M059J (cell line): ENCODE measurements at places on chromosomes 1 and 21.
A peak's percentile ranks its signal among the peaks of the same experiment; 100 is the strongest.

GRCh38 chr1:68087184-68087583, 36.8 kb upstream of the DIRAS3 start:
- DNase-seq = peak; percentile 7

DNA sequence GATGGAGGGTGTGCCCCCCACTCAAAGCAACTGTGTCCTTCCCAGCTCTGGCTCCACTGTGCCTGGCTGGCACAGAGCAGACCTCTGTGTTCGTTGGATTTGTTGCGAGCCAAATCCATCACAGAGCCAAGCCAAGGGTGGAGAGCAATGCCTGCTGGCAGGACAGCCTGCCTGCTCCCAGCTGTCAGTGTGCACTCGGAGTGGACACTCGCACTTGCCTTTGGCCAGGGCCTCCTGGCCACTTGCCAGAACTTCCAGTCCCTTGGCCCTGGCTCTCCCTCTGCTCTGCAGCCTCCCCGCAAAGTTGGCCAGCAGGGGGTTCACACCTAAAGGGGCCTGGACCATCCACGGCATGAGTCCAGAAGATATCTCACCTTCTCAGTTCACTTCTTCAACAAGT, 16.4 kb downstream of the HEYL start:
- DNase-seq = no peak

DNA sequence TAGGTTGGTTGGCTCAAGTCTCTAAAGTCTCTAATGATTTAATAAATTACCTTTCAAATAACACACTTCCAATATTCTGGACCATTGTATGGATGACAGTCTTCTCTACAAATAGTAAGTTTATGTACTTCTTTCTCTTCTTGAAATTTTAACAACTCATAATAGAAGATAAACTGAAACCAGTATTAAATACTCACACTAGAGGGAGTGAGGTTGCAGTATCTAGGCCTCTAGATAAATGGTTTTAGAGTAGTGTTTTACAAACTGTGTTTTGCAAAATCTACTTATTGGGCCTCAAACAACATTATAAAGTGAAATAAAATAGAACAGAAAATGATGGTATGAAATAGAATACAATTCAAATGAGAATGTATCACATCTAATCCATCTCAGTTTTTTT, 479.9 kb upstream of the BRINP3 start:
- no peak for DNase-seq

DNA sequence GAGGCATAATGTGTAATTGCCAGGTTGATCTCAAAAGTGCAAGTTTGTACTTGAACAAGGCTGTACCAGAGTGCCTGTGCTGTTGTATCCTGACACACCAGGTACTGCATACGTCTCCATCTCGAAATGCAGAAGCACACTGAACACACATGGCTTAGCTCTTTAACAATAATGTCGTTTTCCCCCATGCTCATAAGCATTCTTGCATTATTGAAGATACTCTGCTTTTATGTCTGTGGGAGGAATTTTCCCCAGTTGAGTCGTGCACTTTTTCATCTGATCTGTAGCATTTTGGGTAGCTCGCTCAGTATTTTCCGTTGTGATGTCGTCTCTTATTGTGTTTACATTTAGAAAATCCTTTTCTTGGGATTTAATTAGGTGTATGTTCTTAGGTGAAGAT, 98.7 kb downstream of the PCBP3 start:
- no peak for DNase-seq

DNA sequence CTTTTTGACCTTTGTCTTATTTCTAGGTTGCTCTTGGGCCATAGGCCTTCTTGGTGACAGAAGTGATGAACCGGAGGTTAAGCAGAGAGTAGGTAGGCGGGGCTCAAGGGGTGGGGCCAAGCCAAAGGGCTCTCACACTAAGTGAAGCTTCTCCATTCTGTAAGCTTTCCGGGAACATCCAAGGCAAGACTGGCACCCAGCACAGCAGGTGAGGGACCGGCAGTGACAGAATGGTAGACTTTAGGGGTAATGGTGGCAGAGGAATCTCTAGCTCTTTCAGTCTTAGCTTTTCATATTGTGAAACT, at the start of gene TNFAIP8L2:
TSS of gene TNFAIP8L2 (plus strand) at position 135 of the 305 bp plus-strand sequence. CDS start 2,049 bp downstream, outside the sequence.
- no peak for DNase-seq

DNA sequence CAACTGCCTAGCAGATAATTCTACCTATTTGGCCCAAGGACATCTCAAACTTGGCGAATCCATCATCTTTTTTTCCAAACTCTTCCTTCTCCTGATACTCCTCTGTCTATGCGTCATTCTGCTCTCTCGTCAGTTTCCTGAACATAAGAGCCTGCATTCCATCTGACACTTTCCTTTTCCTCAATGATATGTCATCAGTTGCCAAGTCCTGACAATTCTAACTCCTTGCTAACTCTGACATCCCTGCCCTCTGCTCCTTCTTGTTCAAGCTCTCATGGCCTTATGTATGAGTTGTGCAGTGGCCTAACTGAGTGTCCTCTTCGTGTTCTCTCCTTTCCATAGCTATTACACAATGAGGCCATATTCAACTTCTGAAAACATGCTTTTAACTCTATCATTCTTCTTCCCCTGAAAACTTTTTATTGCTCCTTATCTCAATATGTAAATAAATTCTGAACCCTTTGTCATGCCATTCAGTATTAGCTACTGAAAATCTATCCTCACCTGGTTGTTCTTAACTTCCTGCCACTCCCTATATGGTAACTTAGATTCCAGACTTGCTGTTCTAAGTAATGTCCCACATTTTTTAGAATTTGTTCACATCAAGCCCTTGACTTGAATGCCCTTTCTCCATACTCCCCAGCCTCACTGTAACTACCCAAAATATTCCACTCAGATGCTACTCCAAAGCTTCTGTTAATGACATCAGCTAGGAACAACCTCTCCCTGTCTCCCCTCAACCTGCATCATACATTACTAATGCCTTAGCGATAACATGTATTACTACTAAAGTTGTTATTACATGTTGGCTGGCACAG, 11.5 kb downstream of the PALMD start:
- peak; percentile 64 for DNase-seq

DNA sequence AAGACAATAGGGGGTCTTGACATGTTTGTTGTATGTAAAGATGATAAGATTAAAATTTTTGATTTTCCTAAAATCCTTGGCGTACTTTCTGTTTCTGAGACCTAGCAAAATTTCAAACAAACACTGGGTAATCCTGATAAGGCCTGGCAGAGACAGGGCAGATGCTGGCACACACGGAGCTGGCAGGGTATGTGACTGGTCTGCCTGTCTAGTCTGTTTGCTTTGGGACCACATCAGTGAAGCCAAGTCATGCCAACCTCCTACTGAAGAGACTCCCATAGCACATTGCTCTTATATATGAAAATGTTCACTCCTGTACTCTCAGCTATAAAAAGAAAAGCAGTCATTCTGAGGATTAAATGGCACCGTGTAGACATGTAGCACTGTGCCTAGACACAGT, 14.1 kb downstream of the TOR3A start:
- DNase-seq = no peak

DNA sequence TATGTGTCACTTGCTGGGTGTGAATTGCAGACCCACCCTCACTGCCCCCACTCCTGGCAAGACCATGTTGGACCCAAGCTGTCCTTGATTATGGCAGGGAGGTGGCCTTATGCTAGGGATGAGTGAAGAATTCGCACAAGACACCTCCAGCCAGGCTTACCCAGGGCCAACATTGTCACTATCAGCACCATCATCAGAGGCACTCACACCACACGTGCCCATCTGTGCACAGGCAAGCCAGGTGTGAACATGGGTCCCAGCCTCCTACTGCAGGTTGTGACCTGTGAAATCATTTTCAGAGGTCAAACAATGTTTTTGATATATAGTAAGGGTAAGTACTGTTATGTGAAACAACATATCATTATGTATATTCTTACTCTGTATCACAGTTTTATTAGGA, 20.3 kb upstream of the RGS8 start:
- no peak for DNase-seq

DNA sequence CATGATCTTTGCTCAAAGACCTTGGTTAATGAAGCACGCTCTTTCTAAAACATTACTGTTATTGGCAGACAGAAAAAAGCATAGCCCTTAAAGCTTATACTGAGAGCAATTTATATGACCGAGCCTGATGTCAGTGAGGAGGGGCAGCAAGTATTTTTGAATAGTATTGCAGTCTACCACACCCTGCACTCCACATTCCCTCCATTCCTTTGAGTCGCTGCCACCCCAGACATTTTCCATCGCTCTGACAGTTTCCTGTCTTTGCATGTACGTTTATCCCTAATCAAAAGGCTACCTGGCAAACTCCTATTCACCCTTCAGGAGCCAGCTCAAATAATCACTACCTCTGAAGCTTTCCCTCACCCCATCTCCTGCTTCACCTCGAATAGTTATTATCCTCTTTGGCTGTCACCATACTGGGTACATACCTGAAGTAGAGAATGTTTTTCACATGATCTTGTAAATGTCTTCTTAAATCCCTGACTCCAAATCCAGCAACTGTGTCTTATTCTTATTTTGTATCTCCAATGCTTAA, 5.5 kb upstream of the JUN start:
- no peak for DNase-seq

- DNase-seq = peak; percentile 37
These were observed 32.1 kb upstream of the HMGN1 start for GRCh38 chr21:39381009-39381408.

DNA sequence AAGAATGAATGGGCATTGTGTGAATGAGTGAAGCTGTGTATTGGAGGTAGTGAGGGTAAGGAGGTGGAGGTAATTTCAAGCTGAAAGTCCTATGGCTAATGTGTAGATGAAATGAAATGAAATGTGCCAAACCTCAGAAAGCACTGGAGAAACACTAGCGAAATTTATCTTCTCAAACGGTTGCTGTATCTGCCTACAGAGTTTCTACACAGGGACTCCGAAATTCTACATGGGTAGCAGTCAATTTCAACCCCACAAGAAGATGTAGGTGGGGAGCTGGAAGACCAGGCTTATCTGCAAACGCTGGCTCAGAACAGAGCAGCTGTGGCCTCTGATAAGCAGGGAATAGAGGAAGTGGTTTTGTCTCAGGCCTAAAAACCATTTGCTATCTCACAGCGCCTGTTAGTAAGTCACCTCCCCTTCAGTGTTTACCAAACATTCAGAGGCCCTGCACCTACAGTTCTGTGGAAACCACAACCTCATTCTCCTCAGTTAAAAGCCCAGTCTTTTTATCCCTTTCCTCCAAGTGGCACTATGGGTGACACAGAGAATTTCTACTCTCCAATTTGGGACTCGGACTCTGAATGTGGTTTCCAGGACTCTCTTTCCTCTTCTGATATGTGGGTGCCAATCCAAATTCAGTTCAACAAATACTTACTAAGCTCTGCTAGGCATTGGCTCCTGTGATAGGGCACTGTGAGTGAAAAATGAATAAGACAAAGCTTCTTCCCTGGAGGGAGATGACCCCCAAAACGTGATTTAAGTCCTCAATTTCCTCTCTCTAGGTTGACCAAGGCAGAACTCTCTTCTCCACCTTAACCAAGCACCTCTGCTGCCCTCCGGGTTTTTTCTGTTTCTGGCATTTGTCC, 17.2 kb upstream of the SLAMF6 start:
- DNase-seq = peak; percentile 22

- DNase-seq = no peak
These were observed 25.7 kb downstream of the PLXNA2 start for GRCh38 chr1:208218237-208219097.

- DNase-seq = peak; percentile 50
These were observed 3.1 kb downstream of the KCTD3 start for GRCh38 chr1:215569986-215570824.

DNA sequence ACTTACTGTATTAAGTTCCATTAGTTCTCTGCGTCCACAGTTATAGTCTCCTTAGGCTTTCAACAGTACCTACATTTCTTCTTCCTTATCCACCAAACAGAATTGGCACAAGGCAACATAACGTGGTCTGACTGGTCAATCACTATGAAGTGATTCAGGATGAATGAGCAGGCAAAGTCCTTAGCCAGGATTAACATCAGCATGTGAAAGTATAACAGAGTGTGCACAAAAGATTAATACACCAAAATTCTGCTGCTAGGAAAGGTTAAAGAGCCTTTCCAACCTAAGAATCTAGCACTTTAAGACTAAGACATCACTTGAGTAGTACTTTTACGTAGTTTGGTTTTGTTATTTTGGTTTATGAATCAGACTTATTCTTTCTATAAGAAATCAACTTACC, 15.8 kb downstream of the DEPDC1 start:
- no peak for DNase-seq

DNA sequence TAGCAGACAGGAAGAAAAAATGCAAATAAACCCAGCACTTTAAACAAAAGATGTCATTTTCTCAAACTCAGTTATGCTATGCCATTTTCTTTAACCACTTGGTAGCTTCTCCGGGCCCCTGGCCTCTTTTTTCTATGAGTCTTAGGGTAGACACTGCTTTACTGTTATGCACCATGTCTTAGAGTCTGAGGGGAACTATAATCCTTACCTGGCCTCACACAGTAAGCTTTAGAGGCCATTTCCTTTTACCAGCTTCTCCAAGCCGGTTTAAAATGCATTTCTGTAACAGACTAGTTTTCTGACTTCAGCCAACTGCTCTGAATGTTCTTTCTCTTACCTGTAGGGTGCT, 73.7 kb upstream of the EDEM3 start:
- DNase-seq = no peak

- DNase-seq = no peak
These were observed 64.1 kb upstream of the GNG12 start for GRCh38 chr1:67897270-67897949.

DNA sequence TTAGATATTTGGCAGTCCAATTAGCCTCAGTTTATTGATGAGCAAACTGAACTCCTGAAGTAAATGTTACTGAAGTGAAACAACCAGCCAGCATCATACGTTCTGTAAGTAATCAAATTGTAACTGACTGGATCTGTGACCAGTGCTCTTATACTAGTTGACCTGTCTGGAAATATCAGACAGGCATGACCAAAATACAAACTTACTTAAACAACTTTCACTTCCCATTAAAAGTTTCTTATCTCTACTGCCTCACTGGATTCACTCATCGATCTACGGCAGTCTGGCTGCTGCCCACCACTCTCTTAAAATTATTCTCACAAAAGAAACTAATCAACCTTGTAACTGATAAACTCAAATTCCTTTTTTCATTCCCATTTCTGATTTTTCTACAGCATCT, 56.4 kb downstream of the WDR3 start:
- no peak for DNase-seq

GRCh38 chr1:244011786-244012185, 39.3 kb upstream of the ZBTB18 start:
- no peak for DNase-seq

- DNase-seq = no peak
These were observed 7.6 kb upstream of the RGS16 start for GRCh38 chr1:182611787-182612186.

DNA sequence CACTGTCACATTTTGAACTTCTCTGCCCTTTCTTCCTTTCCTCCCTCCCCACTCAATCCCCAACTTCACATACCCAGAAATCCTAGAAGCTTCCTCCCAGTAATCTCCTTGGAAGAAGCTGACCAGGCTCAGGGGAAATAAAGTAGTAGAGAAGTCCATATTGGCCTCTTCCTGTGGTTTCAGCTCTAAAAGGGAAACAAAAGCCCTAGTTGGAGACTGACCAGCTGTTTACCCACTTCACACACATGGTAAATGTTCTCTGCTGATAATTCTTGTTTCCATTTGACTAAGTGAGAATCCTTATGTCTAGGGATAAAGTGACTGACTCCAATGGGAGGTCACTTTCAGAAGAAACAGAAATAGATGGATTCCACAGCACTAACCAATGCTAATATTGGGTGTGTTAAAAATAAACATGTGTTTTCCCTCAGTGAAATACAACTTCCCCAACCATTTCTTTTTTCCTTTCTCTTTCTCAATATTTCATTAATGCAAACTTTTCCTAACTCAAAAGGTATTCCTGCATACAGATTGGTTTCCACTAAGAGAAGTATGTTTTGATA, 178.9 kb upstream of the DPT start:
- DNase-seq = no peak
